Stimulated activated CD4-positive, alpha-beta T cell treated with anti-CD3 and anti-CD28 coated beads, Interleukin-1b, Interleukin-23, amount 100 ng/mL, for 24 hours (primary cell): ENCODE measurements at places on chromosomes 4 and X.

GRCh38 chr4:136939781-136940180 is 592.5 kb downstream of the PCDH18 start:
- no peak for DNase-seq

DNA sequence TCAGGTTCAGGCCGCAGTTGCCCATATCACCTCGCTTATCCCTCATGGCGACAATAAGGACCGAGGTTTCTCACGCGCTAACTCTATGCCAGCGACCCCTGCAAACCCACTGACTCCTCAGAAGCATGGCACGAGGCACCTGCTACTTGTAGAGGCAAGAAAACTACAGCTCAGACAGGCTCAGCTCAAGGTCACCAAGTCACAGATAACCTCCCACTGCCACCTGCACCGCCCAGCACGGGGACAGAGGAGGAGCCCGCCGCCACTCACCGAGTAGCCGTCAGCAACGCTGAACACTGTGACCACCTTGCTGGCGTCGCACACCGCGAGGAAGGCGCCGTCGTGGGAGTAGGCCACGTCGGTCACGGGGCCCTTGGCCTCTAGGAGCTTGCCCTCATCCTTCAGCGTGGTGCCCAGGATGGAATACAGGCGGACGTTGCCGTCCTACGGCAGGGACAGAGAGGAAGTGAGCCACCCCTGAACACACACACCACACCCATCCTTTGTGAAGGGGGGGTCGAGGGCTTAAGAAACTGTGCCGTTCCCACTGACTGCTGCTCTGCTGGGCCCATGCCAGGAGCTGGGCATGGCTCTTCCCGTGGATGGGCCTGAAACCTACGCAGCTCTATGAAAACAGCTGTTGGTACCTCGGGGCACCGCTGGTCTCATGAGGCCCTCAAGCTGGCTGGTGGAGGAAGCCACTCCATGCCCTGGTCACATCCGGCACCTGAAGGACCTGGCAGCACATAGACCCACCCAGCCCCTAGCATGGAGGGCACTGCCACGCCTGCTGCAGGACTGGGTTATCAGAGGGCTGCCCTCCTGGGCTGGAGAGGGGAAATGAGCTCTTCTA is 38.9 kb downstream of the WDR1 start:
- DNase-seq = no peak

DNA sequence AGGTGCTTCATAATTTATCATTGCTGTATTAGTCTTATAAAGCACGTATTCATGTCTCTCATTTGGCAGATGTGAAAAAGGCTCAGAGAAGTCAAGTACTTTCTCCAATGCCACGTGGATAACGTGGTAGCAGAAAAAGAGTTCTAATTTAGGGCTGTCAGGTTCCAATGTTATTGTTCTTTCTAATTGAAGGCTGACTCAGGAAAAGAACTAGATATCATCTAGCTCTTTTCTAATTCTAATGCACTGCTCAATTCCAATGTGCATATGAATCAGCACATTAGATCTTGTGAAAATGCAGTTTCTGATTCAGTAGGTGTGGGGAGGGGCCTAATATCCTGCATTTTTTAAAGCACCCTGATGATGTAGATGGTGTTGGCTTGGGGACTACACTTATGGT is 22.8 kb downstream of the AGA start:
- DNase-seq = no peak

GRCh38 chr4:1564535-1565375 is 119.4 kb downstream of the FAM53A start:
- DNase-seq = no peak

GRCh38 chr4:39305912-39306677 is 60.1 kb downstream of the RFC1 start:
- no peak for DNase-seq

DNA sequence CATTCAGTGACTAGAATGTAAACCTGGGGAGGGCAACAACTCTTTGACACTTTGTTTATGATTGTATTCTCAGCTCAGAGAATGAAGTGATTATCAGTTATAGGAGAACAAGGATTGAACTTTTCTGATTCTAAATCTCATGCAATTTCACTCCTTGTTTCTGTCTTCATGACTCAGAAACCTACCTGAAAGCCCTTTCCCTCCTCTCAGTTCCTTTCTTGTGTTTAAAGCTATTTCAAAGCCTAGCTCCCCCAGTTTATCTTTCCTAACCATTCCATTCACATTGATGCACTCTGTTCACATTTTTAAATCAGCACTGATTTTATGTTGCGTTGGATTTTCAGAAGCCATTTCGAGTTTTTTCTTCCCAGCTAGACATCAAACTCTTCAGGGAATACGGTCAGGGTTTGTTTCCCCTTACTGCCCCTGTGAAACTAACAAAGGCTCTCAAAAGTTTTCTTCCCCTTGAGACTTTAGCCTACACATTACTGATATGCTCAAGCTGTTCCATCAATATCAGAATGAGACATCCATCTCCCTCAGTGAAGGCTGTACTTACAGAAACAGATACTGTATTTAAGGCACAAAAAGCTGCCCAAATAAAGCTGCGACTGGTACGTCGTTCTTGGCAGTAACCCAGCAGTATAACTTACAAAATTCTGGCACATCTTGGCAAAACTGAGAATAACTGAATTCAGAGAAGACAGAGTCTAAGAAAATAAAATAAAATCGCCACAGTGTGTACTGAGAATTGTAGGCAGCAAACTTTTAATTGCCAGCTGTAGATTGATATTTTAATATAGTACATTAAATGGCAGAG is 31.0 kb downstream of the SRPX start:
- DNase-seq = no peak

- no peak for DNase-seq
These were observed 233.3 kb upstream of the EDNRA start for GRCh38 chr4:147247579-147247978.

DNA sequence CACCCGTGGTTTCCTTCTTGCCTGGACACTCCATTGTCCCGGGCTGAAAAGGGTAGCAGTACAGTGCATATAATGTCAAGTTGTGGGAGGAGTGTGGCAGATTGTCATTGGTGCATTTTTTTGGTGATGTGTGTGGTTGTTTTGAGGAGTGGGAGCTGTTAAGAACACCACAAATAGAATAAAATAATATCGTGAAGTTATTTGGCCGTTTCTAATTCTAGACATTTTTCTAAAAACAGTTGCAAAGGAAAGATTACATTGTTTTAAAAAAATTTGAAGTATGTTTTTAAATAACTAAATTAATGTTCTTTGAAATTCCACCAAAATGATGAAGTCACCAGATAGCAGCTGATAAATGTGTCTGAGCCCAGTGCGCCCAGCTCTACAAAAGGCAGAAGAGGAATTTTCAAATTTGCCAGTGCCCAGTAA is 1.3 kb downstream of the PKD2 start:
- DNase-seq = no peak

DNA sequence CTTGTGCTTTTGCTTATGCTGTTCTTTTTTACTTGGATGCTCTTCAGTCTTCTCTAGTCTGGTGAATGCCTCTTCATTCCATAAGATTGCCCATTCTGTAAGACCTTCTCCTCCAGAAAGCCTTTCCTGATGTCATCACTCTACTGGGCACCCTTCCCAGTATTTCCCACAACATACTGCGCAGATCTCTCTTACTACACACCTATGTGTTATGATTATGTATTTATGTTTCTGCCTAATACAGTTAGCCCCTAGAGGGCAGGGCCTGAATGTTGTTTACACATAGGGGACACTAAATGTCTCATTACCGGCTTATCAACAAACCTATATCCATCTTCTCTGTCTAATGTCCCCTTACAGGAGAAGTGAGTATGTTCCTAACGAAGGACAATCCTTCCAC is 21.1 kb downstream of the AIFM1 start:
- no peak for DNase-seq

DNA sequence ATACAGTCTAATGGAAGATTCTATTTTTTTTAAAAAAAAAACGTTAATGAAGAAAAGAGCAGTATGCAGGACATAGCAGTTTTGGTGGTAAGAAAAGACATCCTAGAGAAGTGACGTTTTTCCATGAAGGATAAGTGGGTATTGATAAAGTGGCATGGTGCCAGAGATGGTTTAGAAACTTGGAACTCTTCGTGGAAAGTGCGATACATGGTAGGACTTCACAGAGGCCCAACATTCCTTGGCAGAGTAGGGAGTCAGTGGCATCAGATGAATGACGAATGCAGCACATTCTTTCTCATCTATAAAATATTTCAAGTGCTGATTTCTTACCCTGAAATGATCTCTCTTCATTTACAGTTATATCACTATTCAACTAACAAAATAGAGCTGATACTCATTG is 298.7 kb downstream of the CCSER1 start:
- no peak for DNase-seq

- DNase-seq = no peak
These were observed 174.2 kb downstream of the HHIP start for GRCh38 chr4:144820011-144820727.

GRCh38 chr4:120819805-120820437 is 102.6 kb downstream of the PRDM5 start:
- DNase-seq = no peak
